Lung (tissue), 17 donors: ENCODE measurements at places on chromosomes 4 and X. TPM values are rescaled to one million over a fixed set of nuclear protein-coding genes. Genes with fewer than 3 reads are reported as not detected.

DNA sequence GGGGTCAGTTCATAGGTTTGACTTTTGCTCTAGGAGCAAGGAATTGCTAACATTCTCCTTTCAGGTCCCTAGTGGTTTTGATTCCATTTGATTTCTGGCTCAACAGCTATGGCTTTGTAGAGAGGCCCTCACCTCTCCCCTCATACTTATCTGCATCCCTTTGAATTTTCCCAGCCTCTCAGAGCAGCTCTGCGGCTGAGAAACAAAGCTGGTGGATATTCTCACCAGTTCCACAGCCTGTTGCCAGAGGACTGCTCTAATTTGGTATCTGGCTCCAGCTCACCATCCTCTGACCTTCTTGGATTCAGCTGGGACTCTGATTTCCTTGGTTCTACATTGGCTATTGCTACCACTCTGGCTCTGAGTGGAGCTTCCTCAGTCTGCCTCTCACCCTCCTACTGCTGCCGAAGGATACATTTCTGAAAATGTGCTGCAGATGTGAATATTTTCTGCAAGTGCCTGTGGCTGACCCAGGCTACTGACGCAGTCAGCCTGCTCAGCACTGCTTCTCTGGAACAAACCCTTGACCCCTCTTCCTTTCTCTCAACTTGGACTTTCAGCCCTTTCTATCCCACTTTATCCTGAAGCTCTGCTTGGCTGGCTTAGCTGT, 110.9 kb upstream of the ENPEP start:
- DNase-seq = no peak

DNA sequence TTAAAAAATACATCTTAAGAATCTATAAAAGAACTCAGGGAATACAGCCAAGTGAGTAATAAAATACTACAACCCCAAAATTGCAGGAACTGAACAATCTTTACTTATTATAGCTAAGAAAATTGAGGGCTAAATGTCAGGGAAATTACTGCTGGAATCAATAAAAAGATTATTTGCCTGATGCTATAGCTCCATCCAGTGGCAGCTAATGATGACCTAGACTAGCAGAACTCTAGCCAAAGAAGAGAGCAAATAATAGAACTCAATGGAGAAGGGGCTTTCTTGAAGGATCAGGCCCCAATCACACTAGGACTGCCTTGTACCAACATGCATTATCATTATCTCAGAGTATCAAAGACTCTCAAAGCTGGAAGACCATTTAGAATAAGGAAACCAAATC, 85.0 kb upstream of the FAM241A start:
- DNase-seq = no peak

The BEX2 gene
- polyA plus RNA-seq = 23.2 TPM

- no peak for DNase-seq
Measured at GRCh38 chr4:87342872-87343271, 20.2 kb upstream of the HSD17B13 start.

DNA sequence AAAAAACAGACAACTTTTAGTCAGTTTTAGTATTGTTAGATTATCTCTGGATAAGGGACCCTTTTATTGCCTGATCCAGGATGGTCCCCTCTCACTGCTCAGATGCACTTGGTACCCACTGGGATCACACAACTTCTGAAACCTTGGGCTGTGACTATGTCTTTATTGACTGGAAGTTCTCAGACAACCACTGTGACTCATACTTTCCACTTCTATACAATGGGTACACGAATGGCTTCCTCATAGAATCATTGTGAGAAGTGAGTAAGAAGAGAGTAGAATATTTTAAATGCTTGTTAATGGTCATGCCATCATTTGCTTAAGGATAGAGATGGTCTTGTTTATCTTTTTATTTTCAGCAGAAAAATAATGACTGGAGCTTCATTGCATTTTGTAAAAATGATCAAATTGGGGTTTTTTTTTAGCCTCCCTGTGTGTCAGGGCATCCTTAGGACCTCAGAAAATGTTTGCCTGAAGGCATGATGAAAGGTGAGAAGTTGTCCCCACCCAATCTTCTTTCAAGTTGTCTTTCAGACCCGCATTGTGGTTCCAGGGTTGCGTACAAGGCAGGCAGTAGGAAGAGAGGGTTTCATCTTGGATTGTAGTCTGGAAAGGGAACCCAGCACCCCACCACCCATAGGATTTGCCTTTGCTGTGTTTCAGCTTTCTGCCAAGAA, 115.1 kb downstream of the CPEB2 start:
- no peak for DNase-seq

GRCh38 chrX:30580641-30581040, 3.1 kb upstream of the TASL start:
- no peak for DNase-seq

DNA sequence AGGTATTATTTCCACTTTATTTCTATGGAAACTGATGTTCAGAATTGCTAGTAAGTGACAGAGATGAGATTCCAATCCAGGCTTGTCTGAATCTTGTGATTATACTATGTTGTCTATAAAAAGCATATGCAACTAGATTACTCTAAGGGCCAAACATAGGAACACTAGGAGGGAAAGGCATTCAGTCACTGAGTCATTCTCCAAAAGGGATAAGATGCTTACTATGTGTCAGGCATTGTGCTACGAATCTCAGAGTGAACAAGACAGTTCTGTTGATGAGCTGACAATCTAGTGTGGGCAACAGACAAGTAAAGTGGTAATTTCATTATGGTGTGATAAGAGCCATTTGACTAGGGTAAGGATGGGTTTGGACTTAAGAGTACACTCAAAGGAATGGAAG, 77.2 kb downstream of the RASL11B start:
- no peak for DNase-seq

GRCh38 chrX:11472879-11473278, 179.7 kb downstream of the AMELX start:
- DNase-seq = no peak
